Astrocyte of the hippocampus (primary cell): ENCODE measurements at places on chromosomes 3 and 15.
A peak's percentile ranks its signal among the peaks of the same experiment; 100 is the strongest.

GRCh38 chr3:184786280-184786941 lies 25.6 kb upstream of the VPS8 start:
- peak; percentile 62 for DNase-seq

DNA sequence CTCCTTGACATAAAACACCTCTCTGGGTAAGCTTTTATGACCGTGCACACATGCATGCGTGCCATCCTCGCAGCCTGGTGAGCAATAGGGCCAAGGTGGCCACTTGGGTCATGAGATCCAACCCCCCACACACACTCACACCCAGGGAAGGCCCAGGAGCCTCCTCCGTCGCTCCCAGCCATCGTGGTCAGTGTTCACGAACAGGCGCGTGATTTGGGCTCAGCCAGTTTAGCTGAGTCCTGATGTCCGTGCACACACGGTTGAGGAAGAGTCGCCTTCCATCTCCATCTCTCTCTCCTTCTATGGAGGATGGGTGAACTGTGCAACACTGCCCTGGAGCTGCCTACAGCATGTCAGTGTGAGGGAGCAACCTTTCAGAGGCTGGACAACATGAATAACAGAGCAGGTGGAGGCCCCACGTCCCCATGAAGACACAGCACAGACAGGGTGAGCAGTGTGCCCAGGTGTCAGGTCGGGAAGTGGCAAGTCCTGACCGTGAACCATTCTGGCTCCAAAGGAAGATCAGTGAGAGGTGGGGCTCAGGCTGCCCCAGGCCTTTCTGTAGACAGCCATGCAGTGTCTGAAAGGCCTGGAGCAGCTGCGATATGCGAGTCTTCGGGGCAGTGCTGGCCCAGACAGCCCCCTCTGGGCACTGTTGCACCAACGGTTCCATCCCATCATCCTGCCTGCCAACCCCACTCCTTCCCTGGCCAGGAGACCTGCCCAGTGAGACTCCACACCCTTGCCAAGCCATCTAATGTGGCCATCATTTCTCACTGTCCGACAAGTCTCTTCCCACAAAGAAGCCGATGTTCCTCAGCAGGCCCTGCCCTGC lies 253.4 kb downstream of the OCA2 start:
- DNase-seq: no peak

- DNase-seq: no peak
These were observed 447.2 kb upstream of the DPH6 start for GRCh38 chr15:35993196-35993595.

GRCh38 chr3:25463836-25464418 lies 35.9 kb downstream of the RARB start:
- no peak for DNase-seq

- no peak for DNase-seq
These were observed 88.8 kb upstream of the PLXND1 start for GRCh38 chr3:129695230-129695629.

- DNase-seq: no peak
These were observed 1.3 kb downstream of the VGLL3 start for GRCh38 chr3:86989611-86990010.

DNA sequence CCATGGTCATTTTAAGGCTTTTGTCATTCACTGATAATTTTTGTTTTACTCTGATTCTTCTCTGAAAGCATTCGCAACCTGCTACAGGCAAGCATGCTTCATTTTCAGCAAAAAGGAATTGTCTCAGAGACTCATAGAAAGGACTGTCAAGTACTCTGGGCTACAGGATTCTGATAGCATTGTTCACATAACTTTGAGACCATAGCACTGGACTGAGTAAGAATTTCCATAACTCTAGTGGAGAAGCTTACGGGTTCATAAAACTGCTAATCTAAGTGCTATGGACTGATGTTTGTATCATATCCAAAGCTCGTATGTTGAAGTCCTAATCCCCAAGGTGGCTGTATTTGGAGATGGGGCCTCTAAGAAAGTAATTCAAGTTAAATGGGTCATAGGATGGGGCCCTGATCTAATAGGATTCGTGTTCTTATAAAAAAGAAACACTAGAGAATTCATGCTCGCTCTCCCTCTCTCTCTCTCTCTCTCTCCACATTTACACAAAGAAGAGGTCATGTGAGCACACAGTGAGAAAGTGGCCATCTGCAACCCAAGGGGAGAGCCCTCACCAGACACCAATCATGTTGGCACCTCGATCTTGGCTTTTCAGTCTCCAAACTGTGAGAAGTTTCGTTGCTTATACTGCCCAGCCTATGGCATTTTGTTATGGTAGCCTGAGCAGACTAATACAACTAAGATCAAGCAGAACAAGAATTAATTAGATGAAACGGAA lies 60.4 kb downstream of the CRYGS start:
- peak; percentile 59 for DNase-seq

- peak; percentile 29 for DNase-seq
These were observed 401.7 kb upstream of the CDIN1 start for GRCh38 chr15:36177590-36178302.

DNA sequence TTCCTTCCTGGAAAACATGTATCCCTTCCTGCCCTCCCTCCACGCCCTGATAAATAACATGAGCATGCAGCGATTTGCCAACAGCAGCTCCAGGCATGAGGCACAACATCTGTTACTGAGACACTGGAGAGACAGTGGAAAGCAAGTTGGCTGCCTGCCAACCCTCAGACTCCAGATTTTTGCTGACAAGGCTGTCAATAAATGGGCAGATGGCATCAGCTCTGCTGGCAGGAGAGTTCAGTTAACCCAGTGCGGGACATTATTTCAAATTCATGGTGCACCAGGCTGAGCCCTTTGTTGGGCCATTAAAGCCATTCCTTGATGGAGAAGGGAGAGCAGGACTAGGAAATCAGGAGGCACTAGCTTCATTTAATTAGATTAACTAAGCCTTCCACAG lies 293.3 kb downstream of the MEX3B start:
- DNase-seq: peak; percentile 15

- no peak for DNase-seq
These were observed 15.2 kb downstream of the DIS3L start for GRCh38 chr15:66308531-66308930.

DNA sequence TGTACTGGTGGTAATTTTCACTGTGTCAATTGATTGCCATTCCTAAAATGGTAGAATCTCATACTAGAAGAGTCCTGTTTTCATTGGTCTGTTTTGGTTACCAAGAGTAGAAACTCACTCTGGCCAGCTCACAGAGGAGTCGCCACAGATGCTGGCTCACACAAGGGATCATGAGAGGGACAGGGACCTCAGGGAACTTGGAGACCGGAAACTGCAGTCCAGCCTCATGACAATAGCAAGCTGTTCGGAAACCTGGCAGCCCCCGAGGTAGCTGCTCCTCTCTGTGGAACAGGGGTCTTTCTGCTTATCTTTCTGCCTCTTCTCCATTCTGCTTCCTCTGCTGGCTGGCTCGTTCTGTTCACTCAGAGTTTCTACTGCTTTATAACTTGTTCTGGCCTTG lies 192.9 kb downstream of the PLCL2 start:
- no peak for DNase-seq

DNA sequence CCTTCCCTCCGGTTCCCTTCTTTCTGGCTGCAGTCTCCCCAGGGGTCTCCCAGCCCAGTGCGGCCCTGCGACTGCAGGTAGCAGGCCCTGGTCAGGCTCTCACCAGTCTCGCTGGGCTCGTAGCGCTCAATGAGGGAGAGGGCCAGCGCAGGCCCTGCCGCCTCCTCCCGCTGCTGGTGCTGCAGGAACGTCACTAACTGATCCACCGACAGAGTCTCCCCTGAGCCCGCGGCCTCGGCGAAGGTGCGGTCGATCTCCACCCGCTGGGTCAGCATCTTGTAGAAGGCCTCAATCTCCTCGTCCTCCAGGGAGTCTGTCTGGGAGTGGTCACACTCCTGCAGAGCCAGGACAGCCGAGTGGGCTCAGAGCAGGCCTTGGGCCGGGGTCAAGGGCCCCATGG lies 18.3 kb downstream of the PLCD1 start:
- DNase-seq: no peak

DNA sequence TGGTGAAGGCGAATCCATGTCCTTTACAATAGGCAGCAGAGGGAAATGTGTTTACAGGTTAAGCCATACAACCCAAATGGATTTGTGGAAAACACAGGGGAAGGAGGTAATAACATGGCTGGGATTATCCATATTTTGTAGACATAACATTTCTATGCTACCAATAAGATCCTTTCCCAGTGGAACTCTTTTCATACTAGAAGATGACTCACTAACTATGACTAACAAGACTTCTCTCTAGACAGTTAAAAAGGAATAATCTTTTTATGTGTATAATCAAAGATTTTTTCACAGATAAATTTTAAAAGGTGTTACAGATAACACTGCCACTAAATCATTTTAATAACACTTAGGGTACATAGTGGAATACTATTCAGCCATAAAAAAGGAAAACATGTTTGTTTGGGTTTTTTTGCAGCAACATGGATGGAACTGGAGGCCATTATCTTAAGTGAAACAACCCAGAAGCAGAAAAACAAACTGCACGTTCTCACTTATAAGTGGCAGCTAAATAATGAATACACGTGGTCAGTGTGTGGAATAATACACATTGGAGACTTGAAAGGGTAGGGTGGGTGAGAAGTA lies 39.6 kb downstream of the VPS13C start:
- DNase-seq: no peak

GRCh38 chr3:29513236-29513635 lies 232.4 kb downstream of the RBMS3 start:
- DNase-seq: peak; percentile 29

- no peak for DNase-seq
These were observed 573 bp downstream of the MME start for GRCh38 chr3:155080692-155081091.

- no peak for DNase-seq
These were observed 68.7 kb upstream of the CGNL1 start for GRCh38 chr15:57307527-57308169.

GRCh38 chr3:99541181-99541580 lies 97.2 kb upstream of the COL8A1 start:
- DNase-seq: no peak

DNA sequence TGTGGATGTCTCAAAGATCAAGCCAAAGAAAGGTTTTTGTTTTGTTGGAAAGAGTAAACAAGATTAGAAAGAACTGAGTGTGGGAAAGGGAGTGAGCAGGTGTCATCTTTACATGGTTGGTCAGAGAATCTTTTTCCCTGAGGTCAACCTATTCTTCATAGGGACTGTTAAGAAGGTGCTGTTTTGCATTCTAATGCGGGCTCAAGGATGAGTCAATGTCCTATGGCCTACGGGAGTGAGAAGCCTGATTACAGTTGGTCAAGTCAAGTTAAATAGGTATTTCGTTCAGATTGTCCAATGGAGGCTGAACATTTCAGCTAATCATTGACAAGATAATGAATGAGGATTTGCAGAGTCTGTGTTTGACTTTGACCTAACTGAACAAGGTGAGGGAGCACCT lies 491.2 kb upstream of the PDZRN3 start:
- no peak for DNase-seq

- peak; percentile 98 for DNase-seq
These were observed 35.3 kb downstream of the TLE3 start for GRCh38 chr15:70062321-70062956.

GRCh38 chr3:186640473-186640818 lies 247 bp downstream of the FETUB start:
- DNase-seq: peak; percentile 82

DNA sequence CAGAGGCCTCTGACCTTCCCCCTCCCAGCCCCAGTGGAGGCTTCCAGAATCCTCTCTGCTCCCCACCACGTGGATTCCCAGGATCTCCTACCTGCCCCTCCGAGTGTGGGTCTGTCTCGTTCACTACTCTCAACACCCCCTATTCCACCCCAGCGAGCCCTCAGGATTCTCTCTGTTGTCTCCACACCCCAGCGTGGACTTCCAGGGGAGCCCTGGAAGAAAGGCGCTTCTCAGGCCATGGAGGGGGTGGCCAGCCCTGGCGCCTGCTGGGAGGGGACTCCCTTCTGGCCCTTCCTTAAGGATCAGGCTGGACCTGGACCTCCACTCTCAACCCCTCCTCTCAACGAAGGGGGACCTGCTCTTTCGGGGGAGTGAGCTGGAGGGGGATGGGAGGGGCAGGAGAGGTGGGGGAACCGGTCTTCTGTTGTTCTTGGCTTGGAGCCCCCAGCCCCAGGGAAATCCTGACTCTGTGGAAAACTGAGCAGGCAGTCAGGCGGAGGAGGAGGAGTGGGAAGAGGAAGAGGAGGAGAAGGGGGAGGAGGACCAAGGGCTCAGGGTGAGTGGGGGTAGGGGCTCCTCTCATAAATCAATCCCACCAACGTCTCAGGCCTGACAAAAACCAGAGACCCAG lies 32.9 kb downstream of the EPHB3 start:
- no peak for DNase-seq

DNA sequence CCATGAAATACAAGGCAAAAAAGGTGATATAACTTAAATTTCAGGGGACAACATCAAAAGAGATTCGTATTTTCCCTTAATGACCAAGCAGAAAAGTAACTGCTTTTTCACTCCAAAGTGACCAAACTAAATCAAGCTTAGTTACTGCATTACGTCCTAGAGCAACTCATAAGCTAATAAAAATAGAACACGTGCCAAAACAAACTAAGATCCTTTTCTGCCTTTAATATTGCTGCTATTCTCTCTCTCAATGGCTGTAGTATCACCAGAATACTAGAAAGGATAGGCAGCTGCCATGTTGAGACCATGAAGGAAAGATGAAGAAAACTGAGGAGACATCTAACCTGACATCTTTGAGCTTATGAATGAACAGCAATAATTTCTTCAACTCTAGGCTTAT lies 43.3 kb downstream of the UBXN7 start:
- DNase-seq: peak; percentile 19

GRCh38 chr15:88657326-88658069 lies 18.7 kb downstream of the ISG20 start:
- DNase-seq: peak; percentile 75

DNA sequence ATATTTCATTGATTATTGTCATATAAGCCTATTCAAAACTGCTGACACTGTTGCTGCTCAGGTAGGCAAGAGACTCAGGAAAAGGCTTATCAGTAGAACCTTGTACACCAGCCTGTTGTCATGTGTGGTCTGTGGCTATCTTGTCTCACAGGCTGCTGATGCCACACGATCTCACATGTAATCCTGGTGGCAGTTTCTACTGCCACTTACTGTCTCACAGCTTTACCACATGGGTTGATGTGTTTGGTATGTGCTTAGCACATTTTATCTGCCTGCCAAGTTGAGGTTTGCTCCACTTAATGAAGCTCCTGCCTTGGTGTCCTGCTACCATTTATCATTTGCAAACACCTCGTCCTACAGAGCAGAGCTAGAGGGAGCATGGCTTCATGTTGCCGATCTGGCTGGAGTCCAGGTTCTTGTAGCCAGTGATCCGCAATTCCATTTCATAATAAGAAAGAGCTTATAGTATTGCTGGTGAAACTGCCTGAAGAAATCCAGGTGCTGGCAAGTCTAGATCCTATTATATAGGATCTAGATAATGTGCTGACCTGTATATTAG lies 637.9 kb downstream of the NLGN1 start:
- DNase-seq: no peak

- no peak for DNase-seq
These were observed 39.3 kb downstream of the TRAK1 start for GRCh38 chr3:42130329-42131070.

GRCh38 chr15:29125382-29126207 lies 144.0 kb downstream of the NSMCE3 start:
- no peak for DNase-seq

DNA sequence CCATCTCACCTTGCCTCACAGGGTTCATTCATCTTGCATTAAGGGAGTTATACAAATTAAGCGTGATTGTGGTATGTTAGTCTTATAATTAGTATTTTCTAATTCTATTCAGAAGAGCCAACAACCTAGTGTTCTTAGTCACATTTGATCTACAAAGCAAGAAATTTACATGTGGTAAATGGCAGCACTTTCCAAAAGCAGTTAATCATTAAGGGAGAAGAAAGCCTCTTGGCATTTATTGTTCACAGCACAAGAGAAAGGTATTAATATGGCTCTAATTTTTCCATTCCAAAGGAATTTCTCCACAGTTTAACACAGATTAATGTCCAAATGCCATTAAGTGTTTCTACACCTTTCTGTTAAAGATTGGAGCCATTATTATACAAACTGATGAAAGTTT lies 1077.1 kb downstream of the ZPLD1 start:
- no peak for DNase-seq
